Activated CD8-positive, alpha-beta T cell treated with anti-CD3 and anti-CD28 coated beads, Interleukin-2, amount 10 ng/mL, durations not matched to agents 7 days and 5 days (primary cell): ENCODE measurements at places on chromosomes 16 and 17. TPM values are rescaled to one million over a fixed set of nuclear protein-coding genes. Genes with fewer than 3 reads are reported as not detected.

DNA sequence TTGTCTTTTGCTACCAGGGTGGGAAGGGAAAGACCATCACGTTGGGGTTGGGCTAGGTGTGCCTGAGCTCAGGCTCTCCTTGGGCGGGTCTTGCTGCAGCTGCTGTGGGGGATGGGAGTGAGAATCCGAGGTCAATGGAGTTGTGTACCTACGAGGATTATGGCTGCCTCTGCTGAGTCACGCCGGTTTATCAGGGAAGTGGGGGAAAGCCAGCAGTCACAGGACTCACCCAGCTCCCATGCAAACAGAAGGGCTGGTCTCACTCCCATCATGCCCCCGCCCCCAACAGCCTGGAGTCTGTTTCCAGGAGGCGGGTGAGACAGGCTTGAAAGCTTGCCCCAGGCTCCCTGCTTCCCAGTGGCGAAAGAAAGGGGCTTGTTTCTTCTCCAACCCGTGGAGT, 1259.0 kb upstream of the GOT2 start:
- no peak for DNase-seq

The TEX19 gene
- total RNA-seq = not detected

The ZFHX3 gene
- total RNA-seq = 2.9 TPM

DNA sequence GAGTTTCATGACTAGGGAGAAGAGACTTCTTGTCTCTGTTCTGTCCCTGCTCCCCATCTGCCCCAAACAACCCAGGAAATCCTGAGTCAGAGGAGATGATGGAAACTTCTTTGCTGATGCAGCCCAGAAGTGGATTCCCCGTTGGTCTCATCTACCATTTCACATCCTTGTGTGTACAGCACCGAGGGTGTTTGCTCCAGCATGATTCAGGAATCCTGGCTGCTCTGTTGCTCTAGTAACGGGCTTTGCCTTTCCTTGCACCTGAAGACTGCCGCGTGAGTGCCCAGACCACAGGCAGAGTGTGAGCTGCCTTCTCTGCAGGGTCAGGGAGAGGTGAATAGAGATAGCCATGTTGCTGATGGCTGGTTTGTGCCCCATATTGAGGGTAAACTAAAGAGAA, 408.4 kb downstream of the CPPED1 start:
- DNase-seq = no peak

DNA sequence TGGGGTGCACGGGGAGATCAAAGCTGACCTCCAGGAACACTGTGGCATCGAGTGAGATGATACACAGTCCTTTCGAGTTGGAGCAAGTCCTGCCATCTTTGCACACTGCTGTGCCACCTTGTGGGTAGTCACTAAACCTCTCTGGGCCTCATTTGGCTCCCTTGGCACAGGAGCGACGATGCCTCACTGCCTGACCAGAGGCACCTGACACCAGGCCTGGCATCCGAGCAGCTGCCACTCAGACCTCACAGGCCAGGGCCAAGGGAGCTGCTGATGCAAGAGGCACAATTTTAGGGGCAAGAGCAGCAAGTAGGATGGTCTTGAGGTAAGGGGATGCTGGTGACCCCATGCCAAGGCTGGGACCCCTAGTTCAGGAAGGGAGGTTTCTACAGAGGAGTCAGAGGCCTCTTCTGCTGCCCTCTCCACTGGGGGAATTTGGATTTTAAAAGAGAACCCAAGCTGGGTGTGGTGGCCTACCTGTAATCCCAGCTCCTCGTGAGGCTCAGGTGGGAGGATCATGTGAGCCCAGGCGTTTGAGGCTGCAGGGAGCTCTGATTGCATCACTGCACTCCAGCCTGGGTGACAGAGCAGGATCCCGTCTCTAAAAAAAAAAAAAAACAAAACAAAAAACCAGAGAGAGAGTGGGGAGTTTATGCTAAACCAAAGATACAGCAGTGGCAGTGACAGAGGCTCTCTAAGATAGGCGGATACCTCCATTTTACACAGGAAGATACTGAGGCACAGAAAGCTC, 6.7 kb upstream of the ADGRG1 start:
- no peak for DNase-seq

DNA sequence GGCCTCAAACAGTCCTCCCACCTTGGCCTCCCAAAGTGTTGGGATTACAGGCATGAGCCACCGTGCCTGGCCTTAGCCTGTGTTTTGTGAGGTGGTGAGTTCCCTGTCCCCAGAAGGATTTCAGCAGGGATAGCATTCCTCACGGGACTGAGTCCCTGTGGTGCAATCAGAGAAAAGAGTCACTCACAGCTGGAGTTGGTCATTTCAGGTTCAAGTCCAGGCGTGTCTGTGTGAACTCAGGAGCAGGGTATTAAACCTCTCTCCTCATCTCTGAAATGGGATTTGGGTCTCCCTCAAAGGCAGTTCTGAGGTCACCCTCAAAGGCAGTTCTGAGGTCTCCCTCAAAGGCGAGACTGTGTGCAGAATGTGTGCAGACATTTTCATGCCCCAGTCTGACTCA, 28.6 kb downstream of the NPTX1 start:
- no peak for DNase-seq

The EPOP gene
- total RNA-seq = 11.6 TPM
